Ovary (tissue), 10 donors: ENCODE measurements at places on chromosomes 3 and 15.

GRCh38 chr3:134607054-134608022 lies 43.5 kb downstream of the KY start:
- no peak for DNase-seq

DNA sequence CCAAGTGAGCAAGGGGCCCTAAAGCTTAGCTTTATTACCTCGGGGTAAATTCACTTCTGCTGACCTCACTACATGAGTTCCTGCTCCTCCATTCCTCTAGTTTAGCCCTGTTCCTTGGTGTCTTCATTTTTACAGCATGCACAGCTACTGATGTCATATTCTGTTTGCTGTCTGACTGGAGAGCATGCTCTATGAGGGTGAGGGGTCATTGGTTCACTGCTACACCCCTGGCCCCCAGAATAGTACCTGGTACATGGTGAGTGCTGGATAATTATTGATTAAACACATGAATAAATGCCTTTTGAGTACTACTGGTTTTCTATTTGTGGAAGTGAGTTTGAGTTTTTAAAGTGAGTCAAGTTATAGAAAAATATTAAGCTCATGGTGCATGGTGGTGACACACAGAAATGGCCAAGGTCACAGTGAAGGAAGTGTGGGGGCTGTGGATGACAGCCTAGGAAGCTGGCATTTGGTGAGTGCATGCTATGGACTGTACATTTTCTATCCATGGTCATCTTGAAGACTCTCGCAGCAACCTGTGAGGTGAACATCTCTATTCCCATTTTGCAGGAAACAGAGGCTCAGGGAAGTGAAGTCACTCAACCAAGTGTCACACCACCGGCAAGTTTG lies 34.0 kb downstream of the RPLP1 start:
- DNase-seq = no peak

DNA sequence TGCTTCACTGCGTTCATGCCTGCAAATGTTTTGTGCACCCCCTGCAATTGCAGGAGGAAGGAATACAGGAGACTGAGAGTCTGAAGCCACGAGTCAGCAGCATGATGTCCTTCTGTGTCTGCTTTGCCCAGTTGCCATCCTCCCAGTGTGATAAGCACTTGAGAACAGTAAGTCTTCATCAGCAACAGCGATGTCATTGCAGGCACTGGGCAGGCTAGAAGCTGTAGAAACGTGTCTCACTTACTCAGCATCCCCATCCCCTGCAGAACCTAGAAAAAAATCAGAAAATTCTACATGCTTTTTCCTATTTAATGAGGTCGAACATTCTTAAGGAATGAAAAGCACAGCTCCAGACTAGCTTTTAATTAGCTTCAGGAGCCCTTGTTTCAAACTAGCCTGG lies 156.5 kb upstream of the LPP start:
- DNase-seq = no peak

GRCh38 chr3:45259133-45259532 lies 33.0 kb upstream of the TMEM158 start:
- no peak for DNase-seq

DNA sequence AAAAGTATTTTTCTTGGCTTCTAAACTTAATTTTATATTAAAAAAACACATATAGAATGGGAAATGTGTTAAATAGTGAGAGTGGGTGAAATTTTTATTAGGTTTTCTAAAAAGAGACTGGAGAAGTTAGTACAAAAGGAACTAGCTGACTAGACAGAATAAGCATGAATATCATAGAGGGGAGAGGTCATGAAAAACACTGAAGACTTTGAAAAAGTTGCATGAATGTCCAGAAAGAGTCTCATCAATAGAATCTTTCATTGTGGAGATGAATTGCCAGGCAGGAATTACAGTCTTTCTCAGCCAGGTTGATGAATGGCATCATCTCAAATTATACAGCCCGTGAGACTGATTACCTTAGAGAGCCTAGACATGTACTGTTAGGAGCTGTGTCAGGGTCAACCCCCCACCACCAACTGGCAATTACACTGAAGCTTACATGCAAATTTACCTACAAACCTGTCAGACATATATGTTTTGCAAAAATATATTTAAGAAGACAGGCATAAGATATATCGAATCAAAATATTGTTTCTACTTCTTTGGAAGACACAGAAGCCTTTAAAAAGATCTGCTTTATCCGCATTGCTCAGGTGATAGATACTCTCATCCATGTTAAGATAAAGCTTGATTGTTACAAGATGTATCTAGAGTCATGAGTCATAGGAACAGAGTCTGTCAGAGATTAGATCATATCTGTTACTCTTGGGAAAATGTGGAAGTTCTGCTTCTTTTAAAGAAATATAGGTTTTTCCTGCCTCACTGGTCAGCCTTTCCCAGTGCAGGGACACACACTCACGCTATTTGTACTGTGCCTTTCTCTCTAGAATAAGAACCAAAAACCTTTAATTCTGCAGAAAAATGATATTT lies 34.8 kb upstream of the PFN2 start:
- DNase-seq = no peak

DNA sequence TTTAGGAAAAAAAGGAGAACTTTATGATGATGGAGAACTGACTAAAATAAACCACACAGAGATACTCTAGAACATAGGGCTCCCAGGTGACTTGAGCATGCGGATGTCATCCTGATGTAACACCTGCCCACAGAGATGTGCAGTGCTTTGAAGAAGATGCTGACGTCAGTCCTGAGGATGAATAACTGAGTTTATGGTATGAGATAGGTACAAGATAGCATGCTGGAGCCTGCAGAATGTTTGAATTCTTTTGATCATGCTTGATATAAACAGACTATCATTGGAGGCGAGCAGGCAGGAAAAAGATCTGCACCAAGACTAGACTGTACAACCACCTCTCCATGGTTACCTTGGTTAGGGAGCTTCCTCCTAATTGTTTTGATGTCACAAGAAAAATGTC lies 12.4 kb downstream of the CCR4 start:
- DNase-seq = no peak

DNA sequence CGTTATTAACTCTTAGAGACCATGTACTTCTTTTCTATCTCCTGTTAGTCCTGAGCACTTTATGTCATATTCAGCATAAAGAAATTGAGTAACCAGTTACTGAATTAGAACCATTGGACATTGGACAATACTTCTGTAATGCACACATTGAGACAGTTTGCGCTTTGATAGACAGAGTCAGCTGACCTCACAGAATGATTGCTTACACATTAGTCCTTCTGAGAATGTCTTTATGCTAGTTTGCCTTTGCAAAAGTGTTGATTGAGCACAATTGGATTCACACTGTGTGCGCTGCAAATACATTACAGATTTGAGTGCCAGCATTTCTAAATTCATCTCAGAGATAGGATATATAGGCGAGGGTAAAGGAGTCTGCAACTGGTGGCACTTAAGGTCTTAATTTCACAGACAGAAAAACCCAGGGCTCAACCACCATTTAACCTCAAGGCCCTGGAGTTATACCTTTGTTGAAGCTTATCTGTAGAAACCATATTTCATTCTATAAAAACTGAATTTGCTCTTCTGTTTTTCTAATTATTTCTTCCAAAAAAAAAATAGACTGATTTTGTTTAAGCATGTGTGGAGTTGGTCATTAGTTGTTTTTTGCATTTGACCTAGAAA lies 3.8 kb downstream of the SERPINI1 start:
- no peak for DNase-seq

DNA sequence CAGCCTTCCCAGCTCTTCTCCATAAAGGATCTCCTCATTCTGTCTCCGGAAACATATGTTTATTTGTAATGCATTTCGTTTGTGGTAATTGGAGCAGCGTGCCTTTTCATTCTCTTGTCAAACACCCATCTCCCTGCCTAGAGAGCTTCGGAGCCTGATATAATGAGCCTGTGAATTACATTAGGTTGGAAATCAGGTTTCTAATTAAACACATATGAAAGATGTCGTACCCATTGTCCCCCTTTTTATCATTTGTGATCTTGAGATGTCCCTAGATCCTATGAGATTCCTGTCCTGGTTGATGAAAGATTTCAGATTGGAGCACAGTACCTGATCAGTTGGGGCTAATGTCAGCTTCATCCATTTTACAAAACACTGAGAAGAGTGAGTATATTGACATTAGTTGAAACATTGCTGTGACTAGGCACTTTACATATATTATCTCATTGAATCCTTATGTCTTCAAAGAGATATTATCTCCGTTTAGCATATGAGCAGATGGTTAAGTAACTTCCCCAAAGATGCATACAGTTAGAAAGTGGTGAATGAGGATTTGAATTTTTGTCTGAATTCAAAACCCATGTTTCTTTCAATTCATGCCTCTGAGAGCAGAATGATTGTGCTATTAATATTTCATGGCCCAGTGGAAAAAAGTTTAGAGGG lies 23.1 kb downstream of the SYN2 start:
- DNase-seq = no peak

GRCh38 chr15:37019479-37020433 lies 80.6 kb downstream of the MEIS2 start:
- peak; percentile 54 for DNase-seq

DNA sequence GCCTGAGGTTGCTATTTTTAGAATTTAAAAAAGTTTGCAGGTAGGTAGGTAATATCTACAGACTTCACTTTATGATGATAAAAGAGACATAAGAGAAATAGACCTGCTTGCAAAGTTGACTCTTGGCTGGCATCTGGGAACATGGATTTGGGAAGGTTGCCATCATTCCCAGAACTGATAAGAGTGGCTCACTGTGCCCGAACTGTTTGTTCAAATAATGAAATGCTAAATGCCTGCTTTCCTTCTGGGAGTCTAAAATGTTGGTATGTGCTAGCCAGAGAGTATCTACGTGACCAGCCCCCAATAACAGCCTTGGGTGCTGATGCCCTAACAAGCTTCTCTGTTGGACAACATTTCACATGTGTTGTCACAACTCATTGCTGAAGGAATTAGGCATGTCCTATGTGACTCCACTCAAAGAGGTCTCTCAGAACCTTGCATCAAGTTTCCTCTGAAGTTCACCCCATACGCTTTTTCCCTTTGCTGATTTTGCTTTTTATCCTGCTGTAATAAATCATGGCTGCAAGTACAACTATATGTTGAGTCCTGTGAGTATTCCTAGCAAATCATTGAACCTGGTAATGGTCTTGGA lies 95.5 kb downstream of the FHIT start:
- DNase-seq = no peak

GRCh38 chr3:179837374-179837773 lies 184.5 kb downstream of the USP13 start:
- DNase-seq = no peak

- no peak for DNase-seq
Observed at GRCh38 chr3:38837358-38837757, 21.3 kb upstream of the SCN10A start.

DNA sequence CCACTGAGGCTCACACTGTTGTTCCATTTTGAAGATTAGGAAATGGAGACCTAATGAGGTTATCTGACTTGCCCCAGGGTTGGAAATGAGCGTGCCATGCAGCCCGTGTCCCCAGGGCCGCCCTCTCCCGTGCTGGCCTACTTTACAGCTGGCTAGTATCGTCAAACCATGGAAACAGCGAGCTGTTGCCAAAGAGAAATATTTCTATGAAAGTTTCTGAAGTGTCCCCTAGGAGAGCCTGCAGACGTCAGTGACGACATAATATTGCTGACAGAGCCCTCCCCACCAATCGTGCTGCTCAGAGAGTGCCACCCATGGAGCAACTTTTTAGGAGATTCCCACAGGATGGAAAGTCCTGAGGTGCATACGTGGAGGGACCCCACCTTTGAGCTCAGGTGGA lies 11.2 kb upstream of the FAM174B start:
- DNase-seq = peak; percentile 40

- no peak for DNase-seq
Observed at GRCh38 chr15:75249726-75250125, 8.4 kb upstream of the GOLGA6C start.
